Hematopoietic multipotent progenitor cell treated with erythropoietin and hydrocortisone succinate and interleukin-3 and kit ligand, for 6 days (in vitro differentiated cells): ENCODE measurements at places on chromosomes 4 and X.
A peak's percentile ranks its signal among the peaks of the same experiment; 100 is the strongest.

DNA sequence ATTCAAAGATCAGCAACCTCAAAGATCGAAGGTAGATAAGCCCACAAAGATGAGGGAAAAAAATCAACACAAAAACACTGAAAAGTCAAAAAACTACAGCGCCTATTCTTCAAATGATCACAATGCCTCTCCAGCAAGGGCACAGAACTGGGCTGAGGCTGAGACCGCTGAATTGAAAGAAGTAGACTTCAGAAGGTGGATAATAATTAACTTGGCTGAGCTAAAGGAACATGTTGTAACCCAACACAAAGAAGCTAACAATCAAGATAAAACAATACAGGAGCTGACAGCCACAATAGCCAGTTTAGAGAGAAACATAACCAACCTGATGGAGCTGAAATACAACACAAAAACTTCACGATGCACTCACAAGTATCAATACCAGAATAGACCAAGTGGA is 231.1 kb downstream of the STPG2 start:
- DNase-seq = no peak

- no peak for DNase-seq
These were observed 4.8 kb upstream of the TMPRSS11B start for GRCh38 chr4:68250151-68250930.

- peak; percentile 25 for DNase-seq
These were observed 55.6 kb downstream of the CYLC1 start for GRCh38 chrX:83916525-83916924.

GRCh38 chr4:8320386-8320750 is 50.8 kb downstream of the HTRA3 start:
- DNase-seq = peak; percentile 19

GRCh38 chr4:53168228-53168627 is 197.6 kb downstream of the SCFD2 start:
- peak; percentile 39 for DNase-seq

- DNase-seq = peak; percentile 55
These were observed 33.1 kb downstream of the FTHL17 start for GRCh38 chrX:31038575-31039326.

GRCh38 chr4:78622253-78622979 is 70.8 kb downstream of the ANXA3 start:
- peak; percentile 85 for DNase-seq
